ENCODE measurements at places on chromosomes 4 and X. TPM values are rescaled to one million over a fixed set of nuclear protein-coding genes. Genes with fewer than 3 reads are reported as not detected.
A peak's percentile ranks its signal among the peaks of the same experiment; 100 is the strongest.

The DCK gene
- total RNA-seq = 40.4 TPM

GRCh38 chrX:150162141-150162540 is 201.0 kb upstream of the MAMLD1 start:
- no peak for DNase-seq

- no peak for DNase-seq
These were observed 25.0 kb upstream of the NSG1 start for GRCh38 chr4:4361883-4362282.

GRCh38 chr4:61864286-61864685 is 664.2 kb downstream of the ADGRL3 start:
- DNase-seq = no peak

- peak; percentile 30 for DNase-seq
These were observed 249.6 kb downstream of the OPHN1 start for GRCh38 chrX:68183612-68184214.

- DNase-seq = no peak
These were observed 2.5 kb downstream of the ADD1 start for GRCh38 chr4:2846172-2846571.

DNA sequence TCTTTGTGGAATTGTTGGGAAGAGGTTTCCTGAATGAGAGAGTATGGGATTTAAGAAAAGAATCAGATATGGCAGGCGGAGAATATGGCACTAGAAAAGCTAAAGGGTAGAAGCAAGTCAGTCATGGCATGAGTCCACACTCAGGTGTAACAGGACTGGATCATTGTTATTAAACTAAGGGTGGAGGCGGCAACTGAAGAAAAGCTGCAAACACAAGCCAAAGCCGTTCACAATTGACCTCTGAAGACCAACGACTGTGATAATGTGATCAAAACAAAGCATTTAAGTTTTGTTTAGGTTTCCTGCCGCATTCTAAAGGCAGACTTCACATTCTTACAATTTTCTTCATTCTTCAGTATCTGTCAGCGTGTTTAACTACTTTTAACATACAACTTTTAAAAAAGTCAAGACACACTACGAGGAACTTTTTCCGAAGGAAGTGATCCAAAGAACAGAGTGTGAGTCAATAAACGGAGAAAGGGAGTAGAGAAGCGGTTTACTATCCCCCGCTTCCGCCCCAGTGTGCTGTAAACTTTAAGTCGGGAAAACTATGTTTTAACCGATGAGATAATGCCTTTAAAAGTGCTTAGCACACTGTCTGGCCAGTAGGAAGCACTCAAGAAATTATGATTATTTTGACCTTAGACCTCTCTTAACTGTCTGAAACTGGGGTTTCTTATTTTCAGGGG is 909 bp upstream of the SLAIN2 start:
- DNase-seq = peak; percentile 67
